ENCODE measurements at places on chromosomes 5 and 9. TPM values are rescaled to one million over a fixed set of nuclear protein-coding genes. Genes with fewer than 3 reads are reported as not detected.

DNA sequence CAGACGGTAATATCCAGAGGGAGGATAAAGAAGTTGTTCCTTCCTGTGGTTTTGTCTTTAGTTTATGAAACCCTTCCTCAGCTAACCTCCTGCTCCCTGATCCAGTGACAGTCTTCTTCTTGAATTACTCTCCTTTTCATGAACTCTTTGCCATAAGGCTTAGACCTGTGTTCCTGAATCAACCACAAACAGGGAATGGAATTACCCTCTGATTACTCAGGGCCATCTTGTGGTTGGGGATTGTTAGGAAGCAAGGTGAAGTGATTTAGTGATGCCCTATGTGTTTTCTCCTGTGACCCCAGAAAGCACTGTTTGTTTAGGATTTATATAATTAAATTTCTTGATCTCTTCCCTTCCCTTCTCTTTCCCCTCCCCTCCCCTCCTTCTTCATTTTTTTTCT, 409.1 kb downstream of the TAF11L14 start:
- no peaks in the 10 kb centered on the region for H3K36me3 ChIP-seq
- H3K4me3 ChIP-seq: no peak overlapping the region
- no peak for DNase-seq
- no peaks in the 10 kb centered on the region for H3K27me3 ChIP-seq
- no peaks in the 10 kb centered on the region for H3K4me1 ChIP-seq

GRCh38 chr5:115435065-115435777, 109.4 kb downstream of the FEM1C start:
- no peak for DNase-seq
- no peaks in the 10 kb centered on the region for H3K36me3 ChIP-seq
- H3K27me3 ChIP-seq: no peaks in the 10 kb centered on the region
- no peak overlapping the region for H3K27ac ChIP-seq
- H3K4me1 ChIP-seq: no peaks in the 10 kb centered on the region

The FYB1 gene
- 0.19 TPM for polyA plus RNA-seq

The ANKRD34B gene
- polyA plus RNA-seq: not detected

DNA sequence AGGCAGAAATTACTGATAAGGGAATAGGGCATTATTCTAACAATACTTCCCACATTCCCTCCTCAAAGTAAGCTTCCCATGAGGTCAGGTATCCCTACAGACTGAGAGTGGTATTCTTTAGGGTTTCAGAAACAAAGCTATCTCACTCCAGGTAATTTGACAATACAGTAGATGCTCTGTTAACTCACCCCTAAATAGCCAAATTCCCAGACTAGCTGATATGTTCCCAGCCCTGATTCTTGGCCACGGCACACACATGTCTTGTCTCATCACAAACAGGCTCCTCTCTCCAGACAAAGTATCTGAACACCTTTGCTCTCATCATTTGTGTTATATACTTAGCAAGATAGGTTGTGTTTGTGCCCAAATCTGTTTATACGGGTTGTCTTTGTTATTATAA, 139.9 kb downstream of the ZNF608 start:
- H3K4me1 ChIP-seq: no peaks in the 10 kb centered on the region
- H3K27me3 ChIP-seq: no peaks in the 10 kb centered on the region
- H3K36me3 ChIP-seq: no peaks in the 10 kb centered on the region

The RORB gene
- not detected for polyA plus RNA-seq

DNA sequence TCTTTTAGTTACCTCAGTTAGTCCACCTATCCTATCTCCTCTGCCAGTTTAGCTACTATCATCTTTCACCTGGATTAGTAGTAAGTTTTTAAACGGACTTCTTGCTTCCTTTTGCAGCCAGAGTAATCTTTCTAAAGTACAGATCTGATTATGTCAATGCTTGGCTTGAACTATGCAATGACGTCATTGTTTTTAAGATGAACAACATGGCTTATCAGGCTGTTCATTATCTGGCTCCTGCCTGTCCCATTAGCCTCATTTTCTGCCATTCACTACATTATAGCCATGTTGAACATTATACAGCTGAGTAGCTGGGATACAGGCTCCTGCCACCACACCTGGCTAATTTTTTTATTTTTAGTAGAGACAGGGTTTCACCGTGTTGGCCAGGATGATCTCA, 98.7 kb downstream of the RANBP17 start:
- H3K27me3 ChIP-seq: no peaks in the 10 kb centered on the region
- H3K4me3 ChIP-seq: no peak overlapping the region
- no peak overlapping the region for H3K27ac ChIP-seq
- no peaks in the 10 kb centered on the region for H3K4me1 ChIP-seq
- no peaks in the 10 kb centered on the region for H3K36me3 ChIP-seq
